ENCODE measurements at places on chromosomes 5 and 9. TPM values are rescaled to one million over a fixed set of nuclear protein-coding genes. Genes with fewer than 3 reads are reported as not detected.

- no peak overlapping the region for H3K27ac ChIP-seq
- no peaks in the 10 kb centered on the region for H3K36me3 ChIP-seq
- peak; percentile 26 for DNase-seq
- no peaks in the 10 kb centered on the region for H3K4me1 ChIP-seq
- no peaks in the 10 kb centered on the region for H3K27me3 ChIP-seq
- no peak overlapping the region for H3K4me3 ChIP-seq
Observed at GRCh38 chr5:172123269-172123692, 64.7 kb downstream of the STK10 start.

DNA sequence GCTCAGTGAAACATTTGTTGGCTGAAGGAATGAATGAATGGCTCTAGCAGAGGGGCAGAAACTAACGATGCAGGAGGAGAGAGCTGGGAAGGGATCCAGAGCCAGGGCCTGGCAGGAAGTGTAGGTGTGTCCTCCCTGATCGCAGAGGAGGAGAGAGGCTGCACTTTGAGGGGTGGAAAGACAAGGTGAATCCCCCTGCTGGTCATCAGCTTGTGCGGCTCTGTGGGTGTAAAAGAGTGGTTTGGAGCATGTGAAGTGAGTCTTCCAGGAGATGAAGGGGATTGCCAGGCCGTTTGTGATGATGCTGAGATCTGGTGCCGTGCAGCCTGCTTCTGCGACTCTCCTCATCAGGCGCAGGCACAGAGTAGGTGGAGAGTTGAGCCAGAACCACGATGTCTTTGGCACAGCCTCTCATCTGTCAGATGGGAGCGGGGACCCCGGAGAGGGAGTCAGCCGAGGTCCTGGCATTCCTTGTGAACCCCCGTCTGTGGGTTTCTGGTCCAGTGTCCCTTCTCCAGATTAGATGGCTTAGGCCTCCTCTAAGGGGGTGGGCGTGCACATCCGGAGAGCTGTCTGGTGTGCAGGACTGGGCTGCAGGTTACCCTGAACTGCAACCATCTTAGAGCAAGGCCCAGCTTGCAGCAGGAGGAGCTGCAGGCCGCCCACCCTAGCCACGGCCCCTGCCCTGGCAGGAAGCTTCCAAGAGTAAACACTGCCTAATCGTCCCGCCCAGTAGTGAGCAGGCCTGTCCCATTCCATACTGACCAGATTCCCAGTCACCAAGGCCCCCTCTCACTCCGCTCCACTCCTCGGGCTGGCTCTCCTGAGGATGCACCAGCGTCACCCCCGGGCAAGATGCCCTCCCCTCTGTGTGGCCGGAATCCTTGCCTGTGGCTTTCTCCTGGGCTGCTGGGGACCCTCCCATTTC is at the start of gene ADAMTS13:
Gene ADAMTS13 (plus strand): TSS at position 753 of the 928 bp plus-strand sequence. CDS start 77 bp downstream, at position 830.
- H3K27ac ChIP-seq: no peak within 1 kb of the TSS
- no peak within 1 kb of the TSS for H3K4me3 ChIP-seq
- no peaks in the 10 kb centered on the region for H3K36me3 ChIP-seq
- no peaks in the 10 kb centered on the region for H3K4me1 ChIP-seq
- no peak for DNase-seq
- H3K27me3 ChIP-seq: no peaks in the 10 kb centered on the region

GRCh38 chr9:34376596-34377403 is at the start of gene MYORG:
Gene MYORG (minus strand): TSS chr9:34376898. CDS start chr9:34372943, 3,955 bp downstream.
- no peaks in the 10 kb centered on the region for H3K27me3 ChIP-seq
- no peaks in the 10 kb centered on the region for H3K36me3 ChIP-seq
- peak within 1 kb of the TSS; percentile 67 for H3K4me3 ChIP-seq
- H3K27ac ChIP-seq: peak within 1 kb of the TSS; percentile 60

- no peaks in the 10 kb centered on the region for H3K36me3 ChIP-seq
- peak overlapping the region; percentile 76 for H3K27ac ChIP-seq
- H3K4me3 ChIP-seq: no peak overlapping the region
- H3K27me3 ChIP-seq: no peaks in the 10 kb centered on the region
- DNase-seq: no peak
Observed at GRCh38 chr9:134395002-134395517, 68.8 kb downstream of the RXRA start.

DNA sequence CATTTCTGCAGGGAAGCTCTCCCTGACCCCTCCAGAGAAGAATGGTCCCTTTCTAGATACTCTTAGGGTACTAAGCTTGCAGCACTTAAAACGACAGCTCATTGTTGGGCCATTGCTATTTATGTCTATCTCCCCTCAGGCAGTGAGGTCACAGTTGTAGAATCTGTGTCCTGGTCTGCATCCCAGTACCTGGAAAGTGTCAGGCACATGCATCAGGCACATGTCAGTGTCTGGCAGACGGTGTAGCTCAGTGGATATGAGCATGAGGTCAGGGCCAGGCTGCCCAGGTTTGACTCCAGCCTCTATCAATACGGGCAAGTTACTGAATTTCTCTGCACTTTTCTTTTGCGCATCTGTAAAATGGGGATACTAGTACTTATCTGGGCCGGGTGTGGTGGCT is 22.2 kb upstream of the EEIG1 start:
- DNase-seq: no peak
- H3K27me3 ChIP-seq: no peaks in the 10 kb centered on the region
- H3K27ac ChIP-seq: no peak overlapping the region
- H3K4me1 ChIP-seq: no peaks in the 10 kb centered on the region
- H3K36me3 ChIP-seq: no peaks in the 10 kb centered on the region

GRCh38 chr5:1108865-1109174 is 3.0 kb downstream of the SLC12A7 start:
- H3K4me1 ChIP-seq: peaks cover 7% of the 10 kb centered on the region
- H3K36me3 ChIP-seq: no peaks in the 10 kb centered on the region
- H3K27ac ChIP-seq: no peak overlapping the region
- no peaks in the 10 kb centered on the region for H3K27me3 ChIP-seq
- DNase-seq: no peak
- H3K4me3 ChIP-seq: no peak overlapping the region

- H3K4me1 ChIP-seq: peaks cover 8% of the 10 kb centered on the region
- H3K4me3 ChIP-seq: no peak overlapping the region
- no peak for DNase-seq
- peak overlapping the region; percentile 16 for H3K27ac ChIP-seq
- H3K36me3 ChIP-seq: no peaks in the 10 kb centered on the region
Observed at GRCh38 chr9:133874060-133874657, 118.0 kb downstream of the VAV2 start.

DNA sequence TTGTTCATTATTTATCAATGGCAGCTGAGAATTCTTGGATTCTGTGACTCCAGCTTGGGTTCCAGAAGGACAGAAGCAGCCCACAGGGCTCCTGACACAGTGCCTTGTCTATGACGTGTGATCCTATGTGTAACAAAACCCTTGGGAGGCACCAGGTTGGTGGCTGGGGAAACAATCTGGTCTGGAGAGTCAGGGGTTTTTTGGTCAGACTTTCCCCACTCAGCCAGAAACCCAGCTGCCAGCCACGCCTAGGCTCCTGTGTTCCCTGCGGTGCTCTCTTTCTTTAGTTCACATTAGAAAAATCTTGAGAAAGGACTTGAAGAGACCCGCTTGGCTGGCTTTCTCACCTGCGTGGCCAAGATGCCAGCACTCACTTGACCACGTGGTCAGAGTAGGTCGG is 15.5 kb upstream of the ZBED3 start:
- H3K4me1 ChIP-seq: no peaks in the 10 kb centered on the region
- H3K27ac ChIP-seq: no peak overlapping the region
- no peak for DNase-seq
- H3K27me3 ChIP-seq: no peaks in the 10 kb centered on the region
- H3K36me3 ChIP-seq: peaks cover 4% of the 10 kb centered on the region

- H3K4me3 ChIP-seq: no peak overlapping the region
- H3K36me3 ChIP-seq: no peaks in the 10 kb centered on the region
- H3K27ac ChIP-seq: no peak overlapping the region
- H3K27me3 ChIP-seq: no peaks in the 10 kb centered on the region
- DNase-seq: no peak
Observed at GRCh38 chr5:170974461-170974860, 112.6 kb downstream of the RANBP17 start.

DNA sequence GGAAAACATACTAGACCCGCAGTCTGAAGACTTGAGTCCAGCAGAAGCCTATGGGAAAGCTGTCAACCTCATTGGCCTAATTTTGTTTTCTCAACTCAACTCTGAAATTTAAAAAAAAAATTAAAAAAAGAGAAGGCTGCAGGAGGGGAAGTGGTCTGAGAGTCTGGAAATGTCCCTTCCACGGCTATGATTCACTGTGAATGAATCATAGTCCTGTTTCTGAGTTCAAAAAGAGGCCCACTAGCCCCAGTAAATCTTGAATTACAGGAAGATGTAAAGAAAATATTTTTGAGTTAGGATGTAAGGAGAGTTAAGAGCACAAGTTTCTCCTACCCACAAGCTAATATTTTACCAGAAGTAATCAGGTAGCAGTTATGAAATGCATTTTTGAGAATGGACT is 565.5 kb upstream of the DMAC1 start:
- no peaks in the 10 kb centered on the region for H3K4me1 ChIP-seq
- DNase-seq: no peak
- H3K27ac ChIP-seq: no peak overlapping the region
- no peaks in the 10 kb centered on the region for H3K27me3 ChIP-seq
- no peak overlapping the region for H3K4me3 ChIP-seq

- no peak for DNase-seq
- no peaks in the 10 kb centered on the region for H3K4me1 ChIP-seq
- no peaks in the 10 kb centered on the region for H3K36me3 ChIP-seq
- peaks cover 14% of the 10 kb centered on the region for H3K27me3 ChIP-seq
- H3K27ac ChIP-seq: no peak overlapping the region
Observed at GRCh38 chr5:173513521-173513991, 102.9 kb downstream of the BOD1 start.

DNA sequence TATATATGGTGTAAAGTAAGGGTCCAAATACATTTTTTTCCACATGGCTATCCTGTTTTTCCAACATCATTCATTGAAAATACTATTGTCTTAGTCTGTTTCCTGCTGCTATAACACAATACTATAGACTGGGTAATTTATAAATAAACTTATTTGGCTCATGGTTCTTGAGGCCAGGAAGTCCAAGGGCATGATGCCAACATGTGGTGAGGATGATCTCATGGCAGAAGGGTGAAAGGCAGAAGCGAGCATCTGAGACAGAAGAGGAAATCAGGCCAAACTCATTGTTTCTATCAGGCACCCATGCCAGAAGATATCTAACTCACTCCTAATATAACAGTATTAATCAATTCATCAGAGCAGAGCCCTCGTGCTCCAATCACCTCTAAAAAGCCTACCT is 42.6 kb downstream of the ANKRD55 start:
- no peak overlapping the region for H3K4me3 ChIP-seq
- no peaks in the 10 kb centered on the region for H3K36me3 ChIP-seq
- no peaks in the 10 kb centered on the region for H3K4me1 ChIP-seq
- H3K27me3 ChIP-seq: no peaks in the 10 kb centered on the region

GRCh38 chr9:22790329-22790728 is 343.7 kb downstream of the DMRTA1 start:
- H3K4me1 ChIP-seq: no peaks in the 10 kb centered on the region
- no peak for DNase-seq
- no peak overlapping the region for H3K27ac ChIP-seq
- no peaks in the 10 kb centered on the region for H3K27me3 ChIP-seq

DNA sequence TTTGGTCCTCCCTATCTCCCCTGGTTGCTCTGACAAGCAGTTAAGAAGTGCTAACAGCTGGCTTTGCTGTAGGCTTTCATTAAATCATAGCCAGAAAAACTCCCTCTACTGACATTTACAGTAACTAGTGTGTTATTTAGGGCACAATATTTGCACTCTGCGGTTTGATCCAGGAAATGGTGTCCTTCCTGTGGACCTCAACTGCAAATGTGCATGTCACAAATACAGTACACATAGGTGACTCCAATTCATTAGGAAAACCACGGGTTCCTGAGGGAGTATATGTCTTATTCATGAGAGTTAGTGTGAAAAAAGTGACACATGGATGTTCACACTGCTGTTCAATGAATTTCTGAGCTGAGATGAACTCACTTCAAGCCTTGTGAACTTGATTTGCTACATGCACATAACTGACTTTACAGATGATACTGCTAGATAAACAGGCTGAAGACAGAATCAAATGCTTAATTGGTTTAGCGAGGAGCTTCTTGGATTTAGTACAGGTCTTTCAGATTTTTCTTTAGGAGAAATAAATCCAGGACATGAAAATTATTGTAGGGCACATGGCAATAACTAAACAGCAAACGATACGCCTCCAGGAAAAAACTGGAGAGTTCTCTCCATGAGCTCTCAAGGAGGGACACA is 281.5 kb downstream of the EFNA5 start:
- H3K4me1 ChIP-seq: peaks cover 31% of the 10 kb centered on the region
- H3K27ac ChIP-seq: no peak overlapping the region
- no peaks in the 10 kb centered on the region for H3K36me3 ChIP-seq
- H3K4me3 ChIP-seq: no peak overlapping the region
- no peaks in the 10 kb centered on the region for H3K27me3 ChIP-seq

GRCh38 chr5:176798086-176798876 is 12.1 kb upstream of the UNC5A start:
- DNase-seq: no peak
- H3K4me1 ChIP-seq: no peaks in the 10 kb centered on the region
- no peaks in the 10 kb centered on the region for H3K27me3 ChIP-seq
- no peaks in the 10 kb centered on the region for H3K36me3 ChIP-seq

- no peak for DNase-seq
- no peak overlapping the region for H3K4me3 ChIP-seq
- H3K27me3 ChIP-seq: no peaks in the 10 kb centered on the region
- no peaks in the 10 kb centered on the region for H3K36me3 ChIP-seq
- H3K4me1 ChIP-seq: no peaks in the 10 kb centered on the region
Observed at GRCh38 chr9:1939466-1939865, 75.7 kb upstream of the SMARCA2 start.

DNA sequence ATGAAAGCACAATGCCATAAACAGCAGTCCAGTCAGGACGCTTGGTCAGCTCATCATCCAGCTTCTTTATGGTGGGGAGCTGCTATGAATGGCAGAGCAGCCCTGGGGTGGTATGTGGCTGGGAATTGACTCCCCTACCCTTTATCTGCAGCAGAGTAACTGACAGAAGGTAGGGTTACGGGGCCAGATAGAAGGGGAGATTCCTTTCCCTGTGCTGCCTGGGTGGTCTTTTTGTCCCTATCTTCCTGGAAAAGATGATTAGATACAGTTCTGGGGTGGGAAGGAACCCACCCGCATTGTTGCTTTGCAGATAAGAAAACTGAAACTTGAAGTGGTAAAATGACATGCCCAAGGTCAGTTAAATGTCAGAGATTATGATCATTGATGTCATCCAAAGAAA is 405.5 kb downstream of the ARHGEF28 start:
- H3K4me1 ChIP-seq: peaks cover 5% of the 10 kb centered on the region
- H3K27me3 ChIP-seq: peaks cover 92% of the 10 kb centered on the region
- no peak overlapping the region for H3K4me3 ChIP-seq
- no peak overlapping the region for H3K27ac ChIP-seq
- DNase-seq: no peak

The TMC1 gene
- 0.75 TPM for total RNA-seq

The HTR1A gene
- total RNA-seq: not detected

The PSMB7 gene
- total RNA-seq: 355 TPM

The ADGRD2 gene
- not detected for total RNA-seq

The SPATA31C2 gene
- 0.17 TPM for total RNA-seq

Data from A673 (cell line).